ENCODE measurements at places on chromosomes 5 and 9.
A peak's percentile ranks its signal among the peaks of the same experiment; 100 is the strongest.

DNA sequence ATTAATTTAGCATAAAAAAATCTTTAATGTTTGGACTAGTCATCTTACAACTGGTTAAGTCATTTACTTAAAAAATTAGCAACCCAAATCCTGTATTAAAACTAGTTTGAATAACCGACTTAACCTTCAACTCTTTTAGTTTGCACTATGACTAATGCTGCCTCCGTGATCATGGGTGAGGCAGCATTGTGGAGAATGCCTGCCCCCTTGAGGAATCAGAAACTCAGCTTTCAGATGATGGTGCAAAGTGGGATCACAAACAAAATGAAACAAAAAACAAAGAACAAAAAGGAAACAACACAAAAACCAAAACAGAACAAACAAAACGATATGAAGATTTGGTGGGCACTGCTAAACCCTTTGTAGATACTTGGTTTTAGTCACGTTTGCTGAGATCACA lies 127.0 kb upstream of the PALM2AKAP2 start:
- DNase-seq, result peak; percentile 46

DNA sequence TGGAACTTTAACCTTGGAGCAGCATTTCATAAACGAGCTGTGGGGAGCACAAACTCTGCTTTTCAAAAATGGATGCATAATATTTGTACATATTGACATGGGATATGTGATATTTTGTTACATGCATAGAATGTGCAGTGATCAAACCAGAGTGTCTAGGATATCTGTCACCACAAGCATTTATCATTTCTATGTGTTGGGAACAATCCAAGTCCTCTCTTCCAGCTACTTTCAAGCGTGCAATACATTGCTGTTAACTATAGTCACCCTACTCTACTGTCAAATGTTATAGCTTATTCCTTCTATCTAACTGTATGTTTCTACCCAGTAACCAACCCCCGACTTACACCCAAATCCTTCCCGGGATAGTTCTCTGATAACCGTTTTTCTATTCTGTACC lies 15.0 kb upstream of the C5orf58 start:
- no peak for DNase-seq

DNA sequence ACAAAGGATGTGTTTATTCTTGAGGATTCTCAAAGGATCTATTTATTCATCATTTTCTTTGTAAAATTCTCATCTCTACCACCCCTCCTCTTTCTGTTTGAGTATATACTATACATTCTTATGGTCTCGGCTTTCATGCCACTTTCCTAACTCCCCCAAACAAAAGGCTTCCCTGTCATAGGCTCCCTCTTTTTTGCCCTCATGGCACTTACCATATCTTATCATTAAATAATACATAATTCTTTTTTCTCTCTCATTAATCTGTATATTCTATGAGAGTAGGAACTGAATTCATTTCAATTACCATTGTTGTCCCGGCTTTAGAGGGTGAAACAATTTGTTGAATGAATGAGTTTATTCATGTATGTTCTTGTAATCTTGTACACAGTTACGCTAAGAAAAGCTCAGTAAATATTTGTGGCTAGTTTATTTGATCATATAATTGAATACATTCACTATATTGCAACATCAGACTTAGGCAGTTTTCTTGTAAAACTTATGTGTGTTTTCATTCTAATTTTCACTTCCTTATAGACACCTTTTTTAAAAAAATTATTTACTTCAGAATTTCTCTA lies 254.6 kb downstream of the EDIL3 start:
- no peak for DNase-seq

DNA sequence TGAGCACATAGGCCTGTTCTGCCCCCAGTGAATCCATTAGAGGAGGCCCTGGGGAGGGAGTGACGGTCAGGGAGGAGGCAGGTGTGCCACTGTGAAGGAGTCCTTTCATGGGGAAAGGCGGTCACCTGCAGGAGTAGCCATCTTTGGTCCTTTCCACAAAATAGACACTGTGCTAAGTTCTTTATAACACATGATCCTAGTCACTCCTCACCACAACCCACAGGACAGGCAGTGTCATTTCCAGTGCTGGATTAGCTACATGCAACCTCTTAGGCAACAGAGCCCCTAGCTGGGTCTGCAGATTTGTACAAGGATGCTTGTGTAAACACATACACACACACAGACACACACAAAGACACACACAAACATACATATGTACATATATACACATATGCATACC lies 18.3 kb downstream of the DOCK2 start:
- no peak for DNase-seq

GRCh38 chr9:84966876-84967830 lies 297.6 kb downstream of the NTRK2 start:
- no peak for DNase-seq

DNA sequence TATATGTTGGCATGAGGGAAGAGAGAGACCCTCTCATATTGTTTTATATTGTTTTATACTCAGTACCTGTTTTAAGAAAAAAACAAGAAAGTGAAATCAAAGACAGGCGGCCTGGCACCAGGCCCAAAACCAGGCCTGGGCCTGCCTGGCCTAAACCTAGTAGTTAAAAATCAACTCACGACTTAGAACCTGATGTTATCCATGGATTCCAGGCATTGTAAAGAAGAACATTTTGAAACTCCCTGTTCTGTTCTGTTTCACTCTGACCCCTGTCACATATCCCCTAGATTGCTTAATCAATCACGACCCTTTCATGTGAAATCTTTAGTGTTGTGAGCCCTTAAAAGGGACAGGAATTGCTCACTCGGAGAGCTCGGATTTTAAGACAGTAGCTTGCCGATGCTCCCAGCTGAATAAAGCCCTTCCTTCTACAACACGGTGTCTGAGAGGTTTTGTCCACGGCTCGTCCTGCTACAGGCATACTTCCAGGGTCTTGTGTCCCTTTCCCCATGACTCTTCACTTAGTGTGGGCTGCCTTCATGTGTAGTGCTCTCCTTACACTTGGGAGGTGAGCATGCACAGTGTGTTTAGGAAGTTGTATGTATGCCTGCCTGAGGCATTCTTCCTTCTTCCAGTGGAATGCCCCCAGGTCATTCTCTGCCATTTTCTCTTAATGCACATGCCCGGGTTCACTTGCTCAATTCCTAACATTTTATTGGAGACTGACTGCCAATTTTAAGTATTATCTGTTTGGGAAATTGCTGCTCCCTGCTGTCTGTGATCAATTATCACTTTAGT lies 17.8 kb downstream of the TBCA start:
- no peak for DNase-seq

DNA sequence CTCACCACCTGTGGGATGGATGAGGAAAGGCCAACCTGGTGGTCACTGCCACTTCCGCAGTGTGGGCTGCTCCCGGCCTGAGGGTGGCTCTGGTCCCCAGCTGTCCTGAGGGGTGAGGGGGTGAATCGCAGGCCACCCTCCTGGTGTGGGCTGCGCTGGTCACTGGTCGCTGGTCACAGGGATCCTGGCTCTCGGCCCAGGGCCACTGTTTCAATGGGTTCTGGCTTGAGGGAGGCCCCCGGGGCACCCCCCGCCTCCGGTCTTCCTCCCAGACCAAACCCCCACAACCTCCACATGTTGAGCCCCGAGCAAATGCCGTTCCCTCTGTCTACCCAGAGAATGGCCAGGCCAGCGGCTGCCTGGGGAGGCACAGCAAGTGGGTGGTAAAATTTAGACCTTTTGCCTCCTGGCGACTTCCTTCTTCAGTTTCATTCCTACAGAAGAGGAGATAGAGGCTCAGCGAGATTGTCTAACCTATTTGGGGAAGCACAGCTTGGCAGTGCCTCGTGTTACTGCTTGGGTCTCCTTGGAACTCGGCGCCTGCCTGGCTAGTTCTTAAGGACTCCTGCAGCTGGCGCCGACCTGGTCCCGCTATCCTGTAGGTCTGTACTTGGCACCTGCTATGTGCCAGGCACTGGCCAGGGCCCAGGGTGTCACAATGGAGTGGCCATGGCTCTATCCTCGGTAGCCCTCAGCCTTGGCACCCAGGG lies 48.2 kb downstream of the RXRA start:
- DNase-seq, result no peak

DNA sequence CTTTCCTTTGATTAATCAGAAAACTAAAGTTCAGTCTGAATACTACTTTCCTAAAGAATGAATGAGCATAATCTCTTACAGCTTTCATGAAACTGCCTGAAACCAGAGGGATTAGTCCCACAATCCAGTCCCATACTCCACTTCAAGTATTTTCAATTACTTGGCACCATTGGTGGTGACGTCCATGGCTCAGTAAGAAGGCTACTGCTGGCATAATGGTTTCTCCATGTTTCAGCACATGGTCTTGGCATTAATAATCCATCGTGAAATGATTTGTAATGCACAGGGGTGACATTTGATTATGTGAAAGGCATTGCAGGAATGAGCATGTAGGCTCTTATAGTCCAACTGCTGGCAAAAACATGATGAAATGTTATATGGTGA lies 23.4 kb downstream of the LIX1 start:
- DNase-seq, result no peak

DNA sequence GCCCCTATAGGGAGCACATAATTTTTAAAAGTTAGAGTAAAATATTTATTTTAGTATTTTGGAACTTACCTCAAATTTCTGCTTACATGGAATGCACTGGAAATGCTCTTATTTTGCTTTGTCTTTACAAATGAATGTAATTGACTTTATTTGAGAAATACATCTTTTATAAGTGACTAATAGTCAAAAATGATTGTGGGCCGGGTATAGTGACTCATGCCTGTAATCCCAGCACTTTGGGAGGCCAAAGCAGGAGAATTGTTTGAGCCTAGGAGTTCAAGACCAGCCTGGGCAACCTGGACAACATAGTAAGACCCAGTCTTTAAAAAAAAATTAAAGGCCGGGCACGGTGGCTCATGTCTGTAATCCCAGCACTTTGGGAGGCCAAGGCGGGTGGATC lies 5.8 kb downstream of the HMGCR start:
- peak; percentile 28 for DNase-seq

DNA sequence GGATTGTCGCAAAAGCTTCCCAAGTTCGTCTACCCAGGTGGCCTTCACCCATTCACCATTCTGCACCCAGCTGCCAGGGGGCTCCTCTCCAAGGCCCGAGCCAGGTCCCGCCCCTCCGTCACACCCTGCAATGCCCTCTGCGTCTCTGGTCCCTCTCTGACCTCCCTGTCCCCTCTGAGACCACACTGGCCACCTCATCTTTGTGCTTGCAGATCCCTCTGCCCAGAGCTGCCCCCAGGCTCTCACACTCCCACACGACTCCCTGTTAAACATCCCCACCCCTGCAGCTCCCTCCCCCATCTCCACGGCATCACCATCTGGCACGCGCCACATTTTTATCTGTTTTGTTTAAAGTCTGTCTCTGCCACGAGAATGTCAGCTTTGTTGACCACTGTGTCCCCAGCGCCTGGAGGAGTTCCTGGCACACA lies 243.6 kb downstream of the PBX3 start:
- DNase-seq, result peak; percentile 22

- no peak for DNase-seq
These were observed 120.7 kb upstream of the RASEF start for GRCh38 chr9:83183621-83184020.

- no peak for DNase-seq
These were observed 14.2 kb downstream of the LPCAT1 start for GRCh38 chr5:1509346-1510085.

DNA sequence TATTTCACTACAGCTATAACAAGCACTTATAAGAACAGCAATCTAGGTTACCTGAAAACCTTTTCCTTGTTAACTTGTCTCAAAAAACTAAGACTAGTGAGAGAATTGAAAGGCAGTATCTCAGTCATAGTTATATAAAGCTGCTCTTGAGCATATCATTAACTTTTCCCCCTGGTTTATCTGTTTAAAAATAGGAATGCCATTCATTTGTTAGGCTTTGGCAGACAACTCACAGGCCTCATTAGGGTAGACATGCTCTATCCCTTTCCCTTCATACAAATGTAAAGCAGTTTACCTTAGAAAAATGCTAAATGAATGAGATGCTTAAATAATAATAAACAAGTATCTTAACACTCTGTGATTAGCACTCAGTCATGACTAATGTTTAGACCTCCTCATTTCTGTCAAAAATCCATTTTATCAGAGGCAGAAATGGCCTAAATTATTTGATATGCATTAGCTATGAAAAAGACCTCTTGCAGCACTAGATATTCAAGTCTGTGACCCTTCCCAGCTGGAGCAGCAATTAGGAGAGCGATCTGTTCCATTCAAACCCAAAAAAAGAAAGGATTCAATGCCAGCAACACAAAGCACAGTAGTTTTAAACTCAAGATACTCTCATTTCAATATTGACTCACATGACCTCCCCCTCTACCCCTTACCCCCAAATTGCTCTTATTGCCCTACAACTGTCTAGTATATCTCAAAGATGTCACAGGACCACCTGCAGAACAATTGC lies 1578.8 kb upstream of the WWC1 start:
- DNase-seq, result no peak

GRCh38 chr9:114373960-114374730 lies 13.6 kb downstream of the AKNA start:
- DNase-seq, result no peak

DNA sequence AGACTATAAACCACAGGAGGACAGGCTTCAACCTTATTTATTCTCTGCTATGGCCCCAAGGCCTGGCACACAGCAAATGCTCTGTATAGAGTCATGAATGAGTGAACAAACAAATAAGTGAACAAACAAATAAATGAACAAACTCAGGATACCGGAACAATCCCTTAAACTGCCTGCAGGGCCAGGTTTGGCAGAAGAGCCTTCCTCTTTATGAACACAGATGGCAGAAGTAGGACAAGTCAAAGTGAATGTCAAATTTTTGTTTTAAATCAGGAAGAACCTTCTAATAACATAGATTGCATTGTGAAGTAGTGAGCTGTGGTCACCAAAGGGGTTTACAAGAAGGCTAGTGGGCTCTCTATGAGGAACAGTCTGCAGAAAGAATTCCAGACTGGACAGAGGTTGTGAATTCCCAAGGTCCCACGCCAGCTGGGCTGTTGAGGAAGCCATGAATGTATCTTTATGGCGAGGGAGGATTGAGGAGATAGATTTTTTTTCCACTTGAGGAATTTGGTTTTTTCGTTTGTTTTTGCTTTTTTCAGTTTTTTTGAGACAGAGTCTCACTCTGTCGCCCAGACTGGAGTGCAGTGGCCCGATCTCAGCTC lies 30.3 kb upstream of the STING1 start:
- no peak for DNase-seq

DNA sequence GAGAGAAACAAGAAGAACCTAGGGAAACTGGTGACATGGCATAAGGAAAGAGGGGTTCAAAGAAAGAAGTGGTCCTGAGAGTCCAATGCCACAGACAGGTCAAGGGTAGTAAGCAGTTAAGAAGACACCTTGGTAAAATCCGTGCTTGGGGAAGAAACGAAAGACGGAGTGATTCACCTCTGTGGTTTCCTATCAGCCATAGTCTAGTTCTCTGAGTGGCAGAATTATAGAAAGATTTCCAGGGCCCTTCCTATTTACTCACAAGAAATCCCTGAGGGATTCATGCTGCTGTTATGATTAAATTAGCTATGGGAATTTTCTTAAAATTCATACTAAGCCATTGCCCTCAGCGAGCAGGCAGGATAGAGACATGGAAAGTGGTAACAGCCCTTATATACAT lies 31.7 kb downstream of the IL33 start:
- no peak for DNase-seq

- no peak for DNase-seq
These were observed 5.1 kb upstream of the SLC22A4 start for GRCh38 chr5:132289097-132289496.

GRCh38 chr5:5037674-5038073 lies 102.5 kb upstream of the ADAMTS16 start:
- no peak for DNase-seq

GRCh38 chr9:106718936-106719335 lies 144.0 kb upstream of the ZNF462 start:
- peak; percentile 80 for DNase-seq

GRCh38 chr5:68274847-68275651 lies 59.5 kb downstream of the PIK3R1 start:
- DNase-seq, result no peak

- DNase-seq, result no peak
These were observed 127.8 kb downstream of the GAS1 start for GRCh38 chr9:86819552-86819951.
